Thyroid gland (tissue), 4 donors: ENCODE measurements at places on chromosomes 1 and 21. TPM values are rescaled to one million over a fixed set of nuclear protein-coding genes. Genes with fewer than 3 reads are reported as not detected.

DNA sequence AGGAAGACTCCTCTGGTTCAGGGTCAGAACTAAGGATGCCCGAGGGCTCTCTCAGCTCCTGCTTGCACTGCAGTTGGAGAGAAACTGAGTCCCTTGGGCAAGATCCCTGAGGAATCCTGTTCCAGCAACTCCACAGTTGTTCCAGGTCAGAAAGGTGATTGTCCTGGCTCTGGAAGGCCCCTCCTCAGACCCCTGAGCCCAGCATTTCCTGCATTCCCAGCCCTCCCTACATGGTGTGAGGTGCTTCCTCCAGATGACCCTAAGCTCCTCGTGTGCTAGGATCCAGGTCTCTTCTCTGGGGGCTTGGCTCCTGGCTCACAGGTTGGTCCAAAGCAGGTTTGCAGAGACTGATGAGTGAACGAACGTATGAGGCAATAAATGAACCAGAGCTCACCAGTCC, 11.5 kb downstream of the LDLRAD1 start:
- H3K36me3 ChIP-seq, result no peaks in the 10 kb centered on the region
- H3K4me1 ChIP-seq, result peaks cover 8% of the 10 kb centered on the region
- DNase-seq, result no peak
- no peaks in the 10 kb centered on the region for H3K27me3 ChIP-seq
- no peak overlapping the region for H3K27ac ChIP-seq

DNA sequence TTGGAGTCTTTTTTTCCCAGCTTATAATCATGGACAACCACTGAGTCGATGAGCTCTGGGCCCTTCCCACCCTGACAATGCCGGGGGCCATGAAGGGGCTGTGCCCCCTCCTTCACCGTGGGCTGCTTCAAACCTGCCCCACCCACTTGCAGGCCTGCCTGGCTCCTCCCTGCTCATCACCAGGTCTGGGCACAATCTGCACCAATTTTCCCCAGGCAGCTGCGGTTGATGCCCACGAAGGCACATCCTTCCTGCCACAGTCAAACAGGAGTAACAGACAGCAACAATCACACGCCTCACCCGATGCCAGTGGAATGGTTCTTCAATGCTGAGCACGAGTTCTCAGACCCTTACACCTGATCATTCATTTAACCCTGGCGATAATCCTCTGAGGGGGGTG, 18.9 kb downstream of the PGLYRP3 start:
- no peak overlapping the region for H3K4me3 ChIP-seq
- no peaks in the 10 kb centered on the region for H3K36me3 ChIP-seq
- DNase-seq, result no peak
- no peak overlapping the region for H3K27ac ChIP-seq
- no peaks in the 10 kb centered on the region for H3K27me3 ChIP-seq

- no peaks in the 10 kb centered on the region for H3K27me3 ChIP-seq
- H3K27ac ChIP-seq, result no peak overlapping the region
- no peak overlapping the region for H3K4me3 ChIP-seq
- H3K4me1 ChIP-seq, result peaks cover 64% of the 10 kb centered on the region
- no peak for DNase-seq
- no peaks in the 10 kb centered on the region for H3K36me3 ChIP-seq
Measured at GRCh38 chr1:21311016-21311415, 20.8 kb upstream of the ECE1 start.

GRCh38 chr1:63545780-63546179, 22.5 kb downstream of the EFCAB7 start:
- H3K27ac ChIP-seq, result no peak overlapping the region
- H3K4me1 ChIP-seq, result no peaks in the 10 kb centered on the region
- no peak overlapping the region for H3K4me3 ChIP-seq
- H3K27me3 ChIP-seq, result no peaks in the 10 kb centered on the region
- no peak for DNase-seq

GRCh38 chr1:111497592-111497991, 5.8 kb downstream of the ADORA3 start:
- H3K27me3 ChIP-seq, result no peaks in the 10 kb centered on the region
- H3K4me3 ChIP-seq, result no peak overlapping the region
- DNase-seq, result no peak
- H3K36me3 ChIP-seq, result no peaks in the 10 kb centered on the region
- H3K4me1 ChIP-seq, result no peaks in the 10 kb centered on the region

DNA sequence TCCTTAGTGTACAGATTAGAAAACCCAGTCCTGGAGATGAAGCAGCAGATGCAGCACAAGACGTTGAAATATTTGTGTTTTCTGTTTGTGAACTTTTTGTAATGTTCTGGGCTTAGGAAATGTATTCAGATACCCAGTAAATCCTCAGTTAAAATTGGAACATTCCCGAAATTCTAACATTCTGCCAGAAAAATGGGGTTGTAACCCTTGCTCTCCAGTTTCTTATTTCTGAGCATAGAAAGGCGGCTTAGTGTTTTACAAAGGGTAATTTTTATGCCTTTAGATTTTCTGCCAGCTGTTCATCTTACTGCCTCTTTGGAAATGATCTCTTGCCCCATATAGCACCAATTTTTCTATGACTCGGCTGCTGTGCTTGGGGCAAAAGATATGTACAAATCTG, 20.6 kb downstream of the DDI2 start:
- no peak overlapping the region for H3K27ac ChIP-seq
- DNase-seq, result no peak
- H3K36me3 ChIP-seq, result peaks cover 55% of the 10 kb centered on the region
- no peaks in the 10 kb centered on the region for H3K4me1 ChIP-seq
- H3K4me3 ChIP-seq, result no peak overlapping the region

DNA sequence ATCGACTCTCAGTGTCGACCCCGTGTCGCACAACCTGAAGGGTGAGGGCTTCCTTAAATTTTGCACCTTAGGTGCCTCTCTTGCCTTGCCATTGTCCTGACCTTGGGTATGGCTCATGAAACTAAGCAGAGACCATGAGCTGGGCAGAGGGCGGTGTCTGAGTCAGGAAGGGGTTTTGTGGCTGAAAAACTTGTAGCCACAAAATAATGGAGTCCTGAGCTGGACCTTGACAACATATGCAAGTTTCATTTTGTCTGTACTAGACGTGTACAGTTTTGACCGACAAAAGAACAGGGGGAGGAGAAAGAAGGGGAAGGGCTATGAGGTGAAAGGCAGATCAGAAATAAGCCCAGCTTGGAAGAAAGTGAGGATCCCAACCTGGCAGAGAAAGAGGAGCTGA, 8.3 kb upstream of the RUNX1 start:
- H3K4me1 ChIP-seq, result no peaks in the 10 kb centered on the region
- H3K27me3 ChIP-seq, result no peaks in the 10 kb centered on the region
- no peaks in the 10 kb centered on the region for H3K36me3 ChIP-seq
- H3K27ac ChIP-seq, result no peak overlapping the region
- DNase-seq, result no peak
- no peak overlapping the region for H3K4me3 ChIP-seq

DNA sequence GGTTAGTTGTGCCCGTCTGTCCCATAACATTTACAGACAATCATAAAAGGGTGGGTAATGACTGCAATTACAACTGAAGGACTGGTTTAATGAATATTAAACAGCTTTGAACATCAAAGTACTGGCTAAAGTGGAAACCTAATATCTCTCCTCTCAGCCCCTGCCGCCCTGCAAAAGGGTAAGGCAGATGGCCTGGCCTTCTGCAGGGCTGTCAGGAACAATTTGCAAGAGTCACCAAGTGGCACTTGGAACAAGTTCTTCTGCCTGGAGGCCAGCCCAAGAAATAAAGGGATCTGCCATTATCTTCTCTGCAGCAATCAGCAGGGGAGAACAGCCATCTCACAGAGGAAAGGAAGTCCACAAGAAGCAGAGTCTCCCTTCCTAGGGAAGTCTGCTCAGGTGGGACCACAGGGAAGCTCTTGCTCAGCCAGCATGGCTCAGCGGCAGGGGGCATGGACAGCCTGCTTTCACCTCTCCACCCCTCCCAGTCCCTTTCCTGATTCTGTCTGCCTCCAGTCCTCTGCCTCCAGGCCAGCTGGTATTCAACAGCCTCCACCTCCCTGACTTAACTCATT, 96.1 kb downstream of the TRABD2B start:
- no peaks in the 10 kb centered on the region for H3K36me3 ChIP-seq
- H3K4me1 ChIP-seq, result no peaks in the 10 kb centered on the region
- H3K27me3 ChIP-seq, result no peaks in the 10 kb centered on the region

Gene CFHR3
- 0.27 TPM for total RNA-seq

Gene HTR1D
- not detected for total RNA-seq

Gene NUCKS1
- 173 TPM for total RNA-seq

Gene GBP7
- total RNA-seq, result not detected

Gene COL11A1
- total RNA-seq, result 0.27 TPM

Gene NFASC
- total RNA-seq, result 4.0 TPM
